ENCODE measurements at places on chromosomes 3 and 15. TPM values are rescaled to one million over a fixed set of nuclear protein-coding genes. Genes with fewer than 3 reads are reported as not detected.
A peak's percentile ranks its signal among the peaks of the same experiment; 100 is the strongest.

- DNase-seq = no peak
Observed at GRCh38 chr15:59283717-59284391, 77.2 kb downstream of the LDHAL6B start.

DNA sequence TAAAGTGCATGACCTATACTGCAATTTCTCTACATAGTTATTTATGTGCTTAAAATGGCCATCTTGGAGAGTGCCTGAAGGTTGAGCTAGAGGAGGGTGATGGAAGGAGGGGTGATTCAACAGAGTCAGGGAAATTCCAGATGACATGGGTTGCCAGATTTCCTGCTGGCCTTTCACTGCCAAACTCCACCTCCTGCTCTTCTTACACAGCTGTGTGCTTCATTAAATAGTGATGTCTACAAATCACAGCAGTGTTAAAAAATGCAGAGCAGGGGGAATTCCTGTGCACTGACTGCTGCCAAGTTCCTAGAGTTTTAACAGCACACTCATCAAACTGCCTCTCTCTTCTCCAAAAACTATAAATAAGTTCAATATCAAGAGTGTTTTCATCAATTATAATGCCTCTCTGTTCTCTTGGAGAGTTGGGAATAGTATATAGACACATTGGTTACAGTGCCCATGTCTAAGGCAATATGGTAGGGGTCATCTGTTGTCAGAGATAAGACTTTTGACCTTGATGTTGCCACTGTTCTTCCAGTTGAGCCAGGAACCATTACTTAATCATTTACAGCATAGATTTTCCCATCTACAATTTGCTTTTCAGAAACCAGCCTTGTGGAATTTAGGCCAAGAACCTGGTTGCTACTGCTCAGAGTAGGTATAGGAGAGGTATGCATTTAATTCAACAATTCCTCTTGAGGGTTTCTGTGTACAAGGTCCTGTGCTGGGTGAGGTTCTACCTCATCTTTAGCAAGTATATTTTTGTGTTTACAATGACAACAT, 79.6 kb downstream of the TP63 start:
- DNase-seq = peak; percentile 43

DNA sequence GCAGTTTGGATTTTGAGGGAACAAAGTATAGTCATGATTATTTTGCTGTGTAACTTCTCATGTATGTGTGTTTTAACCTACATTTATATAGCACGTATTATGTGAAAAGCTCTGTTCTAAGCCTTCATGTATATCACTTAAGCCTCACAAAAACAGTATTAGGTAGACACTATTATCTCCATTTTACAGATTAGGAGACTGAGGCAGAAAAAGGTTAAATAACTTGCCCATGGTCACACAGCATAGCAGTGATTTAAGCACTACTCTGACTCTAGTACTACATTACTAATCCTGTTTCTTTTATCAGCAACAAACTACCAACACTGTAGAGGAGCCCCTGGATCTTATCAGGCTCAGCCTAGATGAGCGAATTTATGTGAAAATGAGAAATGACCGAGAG, 2.6 kb downstream of the LSM3 start:
- DNase-seq = no peak

GRCh38 chr3:16936233-16936632, 51.5 kb downstream of the PLCL2 start:
- peak; percentile 34 for DNase-seq

DNA sequence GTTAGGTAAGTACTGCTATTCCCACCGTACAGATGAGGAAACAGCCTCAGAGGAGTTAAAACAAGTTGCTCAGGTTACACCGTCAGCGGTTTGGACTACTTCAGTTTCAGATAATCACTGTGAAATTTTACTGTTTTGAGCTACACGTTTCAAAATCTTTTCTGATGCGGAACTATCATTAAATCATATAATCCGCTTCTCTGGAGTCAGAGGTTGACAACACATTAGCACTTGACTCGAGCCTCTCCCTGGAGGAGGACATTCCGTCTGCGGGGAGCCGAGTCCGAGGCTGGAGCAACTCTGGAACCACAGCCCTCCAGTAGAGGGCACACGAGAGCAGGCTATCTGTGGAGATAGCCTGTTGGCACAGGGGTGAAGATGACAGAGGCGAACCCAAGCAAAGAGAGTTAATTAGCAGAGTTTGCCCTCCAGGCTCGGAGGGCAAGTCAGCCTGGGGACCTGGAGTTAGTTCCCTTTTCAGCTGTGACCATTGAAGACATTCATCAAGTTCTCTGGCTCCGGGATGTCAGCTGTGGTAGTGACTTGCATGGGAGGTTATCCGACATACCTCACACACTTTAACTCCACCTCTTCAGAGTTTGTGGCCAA, 131.2 kb downstream of the IGF1R start:
- DNase-seq = peak; percentile 93

- no peak for DNase-seq
Observed at GRCh38 chr15:56242576-56243162, 1.0 kb downstream of the RFX7 start.

DNA sequence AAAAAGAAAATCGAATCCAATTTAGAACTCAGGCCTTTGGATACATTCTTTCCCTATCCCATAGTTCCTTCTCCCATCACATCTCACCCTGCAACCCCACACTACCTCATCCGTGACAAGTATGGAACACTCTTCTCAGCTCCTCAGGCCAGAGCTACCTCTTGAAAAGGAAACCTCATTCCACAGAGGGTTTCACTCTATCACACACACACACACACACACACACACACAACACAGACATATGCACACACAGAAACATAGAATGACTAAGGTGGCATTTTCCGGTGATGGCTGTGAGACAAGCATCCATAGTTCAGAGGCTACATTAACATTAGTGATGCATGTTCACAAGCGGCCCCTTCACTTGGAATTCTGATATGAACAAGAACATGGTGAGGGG, 122.0 kb upstream of the HES1 start:
- no peak for DNase-seq

DNA sequence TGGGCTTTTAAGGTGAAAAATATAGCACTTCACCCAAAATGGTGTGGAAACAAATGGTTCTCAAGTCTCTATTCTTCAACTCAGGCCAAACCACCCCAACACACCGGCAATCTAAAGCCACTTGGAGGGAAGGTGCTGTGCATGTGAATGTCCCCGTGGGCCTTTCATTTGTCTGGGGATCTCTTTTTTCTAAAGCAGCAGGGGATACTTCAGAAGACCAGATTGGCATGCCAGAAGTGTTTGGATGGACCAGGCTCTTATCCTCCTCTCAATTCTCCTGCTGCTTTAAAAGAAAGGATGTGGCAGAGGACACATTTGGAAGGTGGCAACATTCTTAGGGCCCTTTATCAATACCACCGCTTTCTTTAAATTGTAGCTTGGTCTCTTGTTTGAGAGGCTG, 193.1 kb downstream of the MEIS2 start:
- DNase-seq = peak; percentile 60

DNA sequence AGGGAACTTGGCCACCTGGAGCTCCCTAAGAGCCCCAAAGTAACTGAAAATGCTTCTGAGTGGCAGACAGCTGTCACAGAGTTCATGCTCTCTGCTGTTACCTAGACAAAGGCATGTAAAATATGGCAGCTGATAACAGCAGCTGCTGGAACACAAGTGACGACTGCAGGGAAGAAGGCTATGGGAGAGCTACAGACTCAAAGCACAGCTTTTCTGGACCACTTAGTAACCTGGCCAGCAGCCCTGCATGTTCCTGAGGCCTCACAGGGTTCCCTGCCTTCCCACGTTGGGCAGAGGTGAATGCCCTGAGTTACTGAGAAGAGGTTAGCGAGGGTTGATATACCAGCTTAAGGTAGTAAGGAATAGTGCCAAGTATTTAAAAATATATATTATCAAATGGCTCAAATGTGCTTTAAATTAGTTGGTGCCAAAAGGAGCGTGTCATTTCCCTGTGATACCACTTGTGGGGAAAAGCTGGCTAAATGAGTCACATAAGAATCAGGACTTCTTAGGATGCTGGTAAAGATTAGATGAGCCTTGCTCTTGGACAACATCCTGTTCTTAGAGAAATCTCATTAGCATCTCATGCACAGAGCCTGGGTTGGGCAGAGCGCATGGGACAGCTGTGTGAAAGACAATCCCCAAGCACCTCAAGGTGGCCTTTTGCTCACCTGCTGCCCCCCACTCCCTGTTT, 76.4 kb upstream of the SCN5A start:
- DNase-seq = no peak

- DNase-seq = no peak
Observed at GRCh38 chr15:56795502-56795901, 62.2 kb upstream of the ZNF280D start.

GRCh38 chr15:39657668-39658067, 76.8 kb downstream of the THBS1 start:
- no peak for DNase-seq

GRCh38 chr15:70101459-70102113, 3.9 kb upstream of the TLE3 start:
- peak; percentile 96 for DNase-seq

GRCh38 chr3:177300039-177300833, 103.0 kb upstream of the TBL1XR1 start:
- DNase-seq = no peak

GRCh38 chr3:131883086-131883485, 151.7 kb downstream of the CPNE4 start:
- DNase-seq = no peak

DNA sequence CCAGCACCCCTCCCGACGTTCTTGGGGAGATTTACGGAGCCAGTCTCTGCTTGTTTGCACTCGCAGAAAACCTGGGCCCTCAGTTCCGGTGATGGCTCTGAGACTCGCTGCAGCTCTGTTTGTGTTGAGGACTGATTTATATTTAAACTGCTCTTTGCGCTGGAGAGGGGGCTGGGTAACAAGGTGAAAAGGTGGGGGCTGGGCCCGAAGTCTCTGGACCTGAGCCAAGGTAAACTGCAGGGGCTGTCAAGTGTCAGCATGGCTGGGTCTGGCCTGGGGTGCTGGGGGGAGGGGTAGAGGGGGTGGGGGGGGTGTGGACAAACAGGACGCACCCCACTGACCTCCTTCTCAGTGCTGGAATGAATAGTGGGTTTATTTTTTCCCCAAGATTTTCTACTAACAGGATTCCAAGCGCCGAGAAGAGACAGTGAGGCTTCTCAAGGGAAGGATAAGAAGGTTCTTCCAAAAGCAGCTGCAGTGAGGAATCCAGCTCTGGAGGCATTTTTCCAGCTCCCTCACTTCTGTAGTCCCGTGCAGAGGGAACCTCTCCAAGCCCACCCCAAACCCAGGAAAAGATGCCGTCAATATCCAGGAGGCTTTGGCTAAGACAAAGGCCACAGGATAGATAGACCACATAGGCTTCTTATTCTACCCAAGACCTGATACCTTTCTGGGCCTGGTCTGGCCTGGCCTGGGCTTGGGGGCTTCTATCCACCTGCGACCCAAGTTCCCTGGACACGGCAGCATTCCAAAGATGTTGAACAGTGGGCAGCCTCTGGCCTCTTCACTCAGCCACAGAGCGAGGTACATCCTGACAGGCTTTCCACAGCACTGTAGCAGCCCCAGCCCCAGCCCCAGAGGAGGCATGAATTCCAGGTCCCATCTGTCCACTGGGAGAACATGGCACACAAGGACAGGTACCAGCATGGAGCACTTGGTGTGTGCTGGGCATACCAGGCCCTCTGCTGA, 938 bp upstream of the SLCO2A1 start:
- peak; percentile 63 for DNase-seq

DNA sequence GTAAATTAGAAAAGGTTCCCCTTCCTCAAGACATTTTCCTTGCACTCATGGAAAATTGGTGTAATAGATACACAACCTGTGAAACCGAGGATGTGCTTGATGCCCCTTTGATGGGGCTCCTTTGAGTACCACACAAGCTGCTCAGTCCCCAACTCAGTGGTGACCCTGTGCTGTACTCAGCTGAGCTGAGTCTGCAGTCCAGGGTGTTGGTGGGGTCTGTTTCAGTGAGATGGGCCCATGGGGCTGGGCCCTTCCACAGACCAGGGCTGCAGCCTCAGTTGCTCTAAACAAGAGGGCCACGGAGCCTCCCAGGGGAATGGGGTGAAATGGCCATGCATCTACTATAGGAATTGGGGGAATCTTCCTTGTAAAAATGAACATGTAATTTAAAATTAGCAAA, 39.3 kb downstream of the KY start:
- DNase-seq = no peak

GRCh38 chr3:193593668-193594030, 641 bp downstream of the OPA1 start:
- peak; percentile 35 for DNase-seq

DNA sequence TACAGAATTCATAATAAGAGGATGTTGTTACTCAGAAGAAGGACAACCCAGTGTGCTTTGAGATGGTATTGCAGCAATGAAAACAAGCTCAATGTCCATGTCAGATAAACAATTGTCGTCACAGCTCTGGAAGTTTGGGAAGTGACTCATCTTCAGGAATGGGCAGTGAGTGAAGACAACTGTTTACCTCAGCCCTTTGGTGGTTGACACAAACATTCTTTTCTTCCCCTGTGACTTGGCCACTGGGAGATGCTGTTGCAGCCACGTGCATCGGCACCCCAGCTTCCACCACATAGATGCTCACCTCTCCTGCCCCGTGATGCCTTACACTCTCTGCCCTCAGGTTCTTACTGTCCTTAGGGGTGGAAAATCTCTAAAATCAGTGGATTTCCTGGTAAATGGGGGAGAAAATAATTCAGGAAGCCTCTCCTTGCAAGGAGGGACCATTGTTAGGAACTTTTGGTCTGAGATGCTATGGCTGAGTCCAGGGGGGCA, 114.1 kb upstream of the GALNT15 start:
- DNase-seq = peak; percentile 29

- DNase-seq = no peak
Observed at GRCh38 chr3:14520967-14521366, 19.2 kb downstream of the GRIP2 start.

- DNase-seq = no peak
Observed at GRCh38 chr15:92625251-92625980, 30.2 kb downstream of the FAM174B start.

GRCh38 chr3:129375099-129375498, 53.3 kb downstream of the EFCAB12 start:
- no peak for DNase-seq

GRCh38 chr15:48595981-48596380, 49.5 kb downstream of the FBN1 start:
- DNase-seq = no peak

KCNMB3 gene
- total RNA-seq = 1.3 TPM

PRTG gene
- total RNA-seq = 2.3 TPM

TMCO5A gene
- total RNA-seq = not detected

GPR176 gene
- total RNA-seq = 248 TPM

IQCH gene
- total RNA-seq = 1.0 TPM

HIGD2B gene
- total RNA-seq = not detected

PTPN23 gene
- total RNA-seq = 48.8 TPM

TIPARP gene
- 10.2 TPM for total RNA-seq

TMEM207 gene
- total RNA-seq = not detected

FAM174B gene
- 25.1 TPM for total RNA-seq

CLEC3B gene
- total RNA-seq = not detected

A4GNT gene
- total RNA-seq = not detected
